Occipital lobe (tissue), 3 donors: ENCODE measurements at places on chromosomes 2 and 18. TPM values are rescaled to one million over a fixed set of nuclear protein-coding genes. Genes with fewer than 3 reads are reported as not detected.

DNA sequence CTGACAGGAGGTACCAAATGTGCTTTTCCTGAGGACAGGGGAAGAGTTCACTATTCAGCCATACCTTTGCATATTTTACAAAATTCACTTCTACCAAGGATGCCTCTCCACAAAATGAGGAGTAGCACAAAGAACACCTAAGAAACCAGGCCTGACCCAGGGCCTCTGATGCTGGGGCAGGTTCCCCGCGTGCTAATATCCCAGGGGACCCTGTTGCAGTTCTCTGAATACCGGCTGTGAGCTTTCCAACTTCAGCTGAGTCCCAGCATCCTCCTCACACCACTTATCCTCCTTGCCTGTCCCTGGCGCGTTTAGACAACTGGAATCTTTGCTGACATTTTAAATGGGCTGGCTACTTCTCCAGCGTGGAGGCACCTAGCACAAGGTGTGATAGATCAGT, 142.3 kb downstream of the BCL2 start:
- no peak for DNase-seq

GRCh38 chr2:134564549-134564948, 154.3 kb downstream of the TMEM163 start:
- DNase-seq = no peak

DNA sequence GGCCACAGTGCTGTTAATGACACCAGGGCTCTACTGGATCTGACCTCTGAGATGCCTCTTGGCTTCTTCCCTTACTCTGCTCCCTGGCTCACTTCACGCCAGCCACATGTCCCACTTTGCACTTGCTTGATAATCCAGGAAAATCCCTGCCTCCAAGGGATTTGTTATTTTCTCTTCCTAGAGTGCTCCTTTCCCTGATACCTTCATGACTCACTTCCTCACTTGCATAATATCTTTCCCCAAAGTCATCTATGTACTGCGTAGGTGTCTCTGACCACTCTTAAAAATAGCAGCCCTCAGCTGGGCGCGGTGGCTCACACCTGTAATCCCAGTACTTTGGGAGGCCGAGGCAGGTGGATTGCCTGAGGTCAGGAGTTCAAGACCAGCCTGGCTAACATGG, 572.3 kb downstream of the PLCL1 start:
- no peak for DNase-seq

DNA sequence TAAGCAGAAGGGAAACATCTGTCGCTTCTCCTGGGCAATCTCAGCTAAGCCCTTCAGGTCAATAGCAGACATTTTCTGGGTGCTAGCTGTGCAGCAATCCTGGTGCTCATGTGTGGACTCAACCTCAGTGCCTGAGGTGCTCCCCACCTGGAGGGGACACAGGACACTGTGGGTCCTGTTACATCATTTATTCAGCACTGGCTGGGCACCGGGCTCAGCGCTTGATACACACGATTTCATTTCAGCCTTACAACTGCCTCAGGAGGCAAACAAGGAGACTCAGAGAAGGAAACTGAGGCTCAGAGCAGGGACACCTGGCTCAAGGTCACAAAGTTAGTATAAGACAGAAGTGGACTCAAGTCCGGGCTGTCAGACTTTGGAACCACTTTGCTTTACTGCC, 46.7 kb downstream of the MARCO start:
- DNase-seq = no peak

DNA sequence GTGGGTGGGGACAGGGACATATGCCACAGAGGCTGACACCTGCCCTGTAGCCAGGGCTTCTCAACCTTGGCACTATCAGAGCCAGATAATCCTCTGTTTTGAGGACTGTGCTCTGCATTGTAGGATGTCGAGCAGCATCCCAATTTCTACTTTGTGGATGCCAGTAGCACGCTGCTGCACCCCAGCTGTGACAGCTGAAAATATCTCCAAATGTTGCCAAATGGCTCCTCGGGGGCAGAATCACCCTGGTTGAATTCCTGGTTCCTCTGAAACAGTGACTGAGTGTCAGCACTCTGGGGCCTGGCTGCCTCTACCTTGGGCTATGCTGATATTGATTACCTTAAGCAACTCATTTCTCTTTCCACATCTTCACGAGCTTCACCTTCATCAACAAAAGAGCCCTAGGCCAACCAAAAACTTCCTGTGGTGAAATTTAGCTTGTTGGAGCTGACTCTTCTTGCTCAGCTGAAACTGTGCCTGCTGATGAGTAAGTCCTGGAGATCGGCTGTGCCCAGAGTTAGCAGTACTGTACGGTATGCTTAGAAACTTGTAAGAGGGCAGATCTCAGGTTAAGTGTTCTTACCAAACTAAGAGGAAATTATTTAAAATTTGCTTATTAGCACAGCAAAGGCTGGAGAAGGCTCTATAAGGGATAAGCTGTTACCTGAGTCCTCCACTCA, 138.1 kb downstream of the SEPTIN10 start:
- peak; percentile 17 for DNase-seq

GRCh38 chr2:146481629-146482028, 1363.2 kb upstream of the ACVR2A start:
- DNase-seq = no peak

- no peak for DNase-seq
These were observed 73.3 kb upstream of the CABLES1 start for GRCh38 chr18:23062011-23062410.

- no peak for DNase-seq
These were observed 283.1 kb downstream of the THSD7B start for GRCh38 chr2:137048455-137048854.

DNA sequence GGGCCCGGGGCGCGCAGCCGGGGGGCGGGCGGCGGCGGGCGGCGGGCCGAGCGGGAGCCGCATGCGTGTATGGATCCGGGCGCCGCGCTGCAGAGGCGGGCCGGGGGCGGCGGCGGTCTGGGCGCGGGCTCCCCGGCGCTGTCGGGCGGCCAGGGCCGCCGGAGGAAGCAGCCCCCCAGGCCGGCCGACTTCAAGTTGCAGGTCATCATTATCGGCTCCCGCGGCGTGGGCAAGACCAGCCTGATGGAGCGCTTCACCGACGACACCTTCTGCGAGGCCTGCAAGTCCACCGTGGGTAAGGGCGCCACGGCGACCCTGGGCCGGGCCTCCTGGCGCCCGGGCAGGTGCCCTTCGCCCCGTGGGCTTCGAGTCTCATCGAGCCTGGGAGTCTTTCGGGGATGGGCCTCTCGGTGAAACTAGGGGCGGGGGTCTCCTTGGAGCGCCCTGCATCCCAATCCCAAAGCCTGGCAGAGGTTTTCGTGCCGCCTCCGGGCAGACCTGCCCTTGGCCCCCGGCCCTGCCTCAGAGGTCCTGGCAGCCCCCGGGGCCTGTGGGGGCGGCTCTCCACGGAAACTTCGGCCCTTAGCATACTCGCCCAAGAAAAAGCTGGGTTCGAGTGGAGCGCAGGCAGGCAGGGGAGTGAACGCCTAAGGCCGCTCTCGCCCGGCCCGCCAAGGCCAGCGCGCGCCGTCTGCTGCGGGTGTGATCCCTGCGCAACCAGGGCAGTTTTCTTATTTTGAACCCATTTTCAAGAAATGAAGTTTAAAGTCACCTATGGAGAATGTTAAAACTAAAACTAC, 622 bp downstream of the RAB12 start:
- DNase-seq = no peak

TMEM198 gene
- total RNA-seq = 14.0 TPM

DNA sequence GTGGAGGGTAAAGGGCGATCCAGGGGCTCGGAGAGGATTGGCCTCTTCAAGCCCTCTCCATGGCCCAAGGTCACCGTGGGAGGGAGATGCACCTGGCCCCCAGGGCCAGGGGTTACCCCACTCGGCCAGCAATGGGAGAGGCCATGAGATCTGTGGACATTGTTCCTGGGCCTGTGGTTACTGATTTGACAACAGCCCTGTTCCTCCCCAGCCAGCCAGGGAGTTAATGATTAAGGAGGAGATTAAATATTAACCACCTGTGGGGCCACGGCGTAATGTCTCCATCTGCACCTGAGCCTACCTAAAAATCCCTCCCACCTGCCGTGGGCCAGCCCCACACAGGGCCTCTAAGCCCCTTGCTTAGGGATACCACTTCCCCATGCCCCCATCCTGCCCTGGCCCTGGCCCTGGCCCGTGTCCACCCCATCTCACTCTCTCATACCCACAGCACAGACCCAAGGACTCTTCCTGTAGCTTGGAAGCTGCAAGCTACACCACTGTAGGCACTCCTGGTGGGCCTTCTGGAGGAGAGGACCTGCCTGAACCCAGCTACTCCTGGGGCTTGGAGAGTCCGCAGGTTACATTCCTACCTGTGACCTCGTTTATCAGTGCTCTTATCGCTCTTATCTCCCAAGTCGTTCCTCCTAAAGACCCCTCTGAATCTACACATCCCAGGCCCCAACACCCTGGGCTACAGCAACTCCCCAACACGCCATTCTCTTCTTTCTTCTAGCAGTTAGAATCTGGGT, 32.1 kb downstream of the ZFP36L2 start:
- no peak for DNase-seq

DNA sequence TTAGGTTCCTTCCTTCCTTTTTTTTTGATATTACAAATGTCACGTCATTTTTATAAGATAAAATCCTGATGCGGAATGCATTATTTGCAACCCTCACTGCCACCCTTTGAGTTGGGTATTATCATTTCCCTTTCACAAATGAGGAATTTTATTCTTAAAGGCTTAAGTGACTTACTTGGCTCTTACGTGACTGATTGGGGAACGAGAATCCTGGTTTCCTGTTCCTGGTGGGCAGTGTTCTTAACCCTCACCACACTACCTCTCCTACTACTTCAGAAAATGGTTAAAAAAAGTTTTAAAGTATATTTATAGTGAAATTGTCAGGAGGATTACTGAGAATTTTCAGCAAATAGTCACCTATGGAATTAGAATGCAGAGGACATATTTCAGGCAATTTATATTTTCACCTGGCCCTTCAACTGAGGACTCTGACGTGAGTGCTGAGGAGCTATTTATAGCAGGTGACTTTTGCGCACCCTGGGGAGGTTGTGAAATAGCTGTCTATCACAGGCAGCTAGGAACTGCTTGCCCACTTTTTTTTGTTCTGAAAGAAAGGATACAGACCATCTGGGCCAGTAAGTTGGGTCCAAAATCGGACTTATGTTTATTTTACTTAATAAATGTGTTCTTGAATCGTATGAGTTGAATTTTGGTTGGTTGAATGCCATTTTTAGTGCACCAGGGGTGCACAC, 18.7 kb upstream of the RASGRP3 start:
- no peak for DNase-seq

DNA sequence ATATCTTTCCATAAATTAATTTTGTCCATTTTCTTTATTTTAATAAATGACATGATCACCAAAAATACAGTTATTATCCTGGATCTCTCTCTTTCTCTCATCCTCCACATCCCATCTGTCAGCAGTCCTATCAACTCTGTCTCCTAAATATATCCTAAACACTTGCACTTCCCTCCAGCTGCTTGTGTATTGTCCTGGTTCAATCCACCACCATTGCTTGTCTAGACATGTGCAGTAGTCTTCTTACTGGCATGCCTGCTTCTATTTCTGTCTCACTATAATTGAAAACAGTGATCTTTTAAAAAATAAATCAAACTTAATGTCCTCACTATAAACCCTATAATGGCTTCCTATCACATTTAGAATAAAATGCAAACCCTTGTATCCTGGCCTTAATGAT, 2168.6 kb upstream of the PIK3C3 start:
- no peak for DNase-seq

DNA sequence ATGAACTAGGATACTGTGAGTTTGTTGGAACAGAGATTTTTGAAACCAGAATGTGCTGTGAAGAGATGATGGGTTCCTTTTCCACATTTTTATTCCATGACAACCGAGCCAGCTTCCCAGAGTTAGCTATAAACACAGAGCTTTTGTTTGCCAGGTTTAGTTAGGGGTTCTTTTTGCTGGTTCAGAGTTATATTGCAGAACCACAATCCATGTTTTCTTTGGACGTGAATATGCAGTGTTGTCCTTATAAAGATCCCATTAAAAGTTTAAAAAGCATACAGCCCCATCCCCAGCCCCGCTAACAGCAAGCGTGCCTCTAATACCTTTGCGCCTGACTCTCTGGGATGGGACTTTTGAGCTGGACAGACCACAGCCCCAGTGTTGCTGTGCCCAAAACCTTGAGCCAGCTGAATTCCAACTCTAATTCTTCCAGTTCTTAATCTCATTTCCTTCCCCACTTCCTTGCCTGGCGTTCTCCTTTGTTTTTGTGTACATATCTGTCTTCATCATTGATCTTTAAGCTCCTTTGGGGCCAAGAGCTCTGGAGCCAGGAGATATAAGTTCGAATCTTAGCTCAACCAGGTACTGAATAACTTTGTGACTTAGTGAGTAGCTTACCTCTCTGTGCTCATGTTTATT, 72.3 kb downstream of the SPATS2L start:
- DNase-seq = no peak

CDH19 gene
- total RNA-seq = under 0.01 TPM

- DNase-seq = no peak
These were observed 1109.7 kb downstream of the SOCS6 start for GRCh38 chr18:71398531-71398930.

TMEM185B gene
- total RNA-seq = 18.6 TPM

- no peak for DNase-seq
These were observed 2008.4 kb upstream of the PIK3C3 start for GRCh38 chr18:39946623-39947061.

DNA sequence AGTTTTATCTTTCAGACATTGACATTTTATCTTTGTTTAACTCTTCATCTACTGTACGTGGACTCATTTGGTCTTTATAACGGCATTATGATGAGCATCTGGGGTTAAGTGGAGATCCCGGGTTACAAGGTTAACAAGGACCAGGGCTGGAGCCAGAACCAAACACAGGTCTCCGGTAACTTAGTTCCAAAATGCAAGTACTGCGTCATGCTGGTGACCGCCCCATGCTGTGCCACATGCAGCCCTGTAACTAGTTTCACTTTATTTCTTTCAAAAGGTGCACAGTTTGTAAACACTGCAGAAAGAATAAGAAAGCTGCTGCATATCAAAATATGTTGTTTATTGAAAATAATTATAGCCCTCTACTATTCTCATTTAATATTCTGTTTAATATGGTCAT, 3.1 kb downstream of the SLC5A7 start:
- DNase-seq = no peak

DNA sequence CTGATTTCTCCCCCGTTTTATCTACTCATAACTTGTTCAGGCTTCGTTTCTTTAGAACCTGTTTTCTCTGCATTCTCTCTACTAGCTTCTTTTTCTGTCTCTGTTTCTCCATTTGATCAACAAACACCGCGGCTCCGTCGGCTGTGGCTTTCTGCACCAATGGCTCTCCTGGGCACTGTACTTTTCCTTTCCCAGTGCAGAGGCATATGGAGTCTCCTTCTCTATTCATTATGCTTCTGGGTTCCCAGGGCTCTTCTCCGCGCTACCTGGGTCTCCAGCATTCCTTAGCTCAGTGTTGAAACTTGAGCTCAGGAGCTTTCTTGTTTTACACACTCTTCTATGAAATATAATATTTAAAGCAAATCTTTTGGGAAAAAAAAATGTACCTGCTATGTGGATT, 196.6 kb upstream of the SOX11 start:
- no peak for DNase-seq

CYP1B1 gene
- 7.8 TPM for total RNA-seq
